ENCODE measurements at places on chromosomes 5 and 9.

- DNase-seq = no peak
Measured at GRCh38 chr9:120385606-120386389, 194.2 kb downstream of the CDK5RAP2 start.

DNA sequence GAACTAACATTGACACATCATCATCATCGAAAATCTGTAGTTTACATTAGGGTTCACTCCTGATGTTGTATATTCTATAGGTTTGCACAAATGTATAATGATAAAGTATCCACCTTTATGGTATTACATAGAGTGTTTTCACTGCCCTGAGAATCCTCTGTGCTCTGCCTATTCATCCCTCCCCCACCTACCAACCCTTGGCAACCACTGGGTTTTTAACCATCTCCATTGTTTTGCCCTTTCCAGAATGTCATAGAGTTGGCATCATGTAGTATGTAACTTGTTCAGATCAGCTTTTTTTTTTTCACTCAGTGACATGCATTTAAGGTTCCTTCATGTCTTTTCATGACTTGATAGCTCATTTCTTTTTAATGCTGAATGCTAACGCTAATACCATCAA is 106.0 kb downstream of the ARHGEF28 start:
- no peak for DNase-seq

DNA sequence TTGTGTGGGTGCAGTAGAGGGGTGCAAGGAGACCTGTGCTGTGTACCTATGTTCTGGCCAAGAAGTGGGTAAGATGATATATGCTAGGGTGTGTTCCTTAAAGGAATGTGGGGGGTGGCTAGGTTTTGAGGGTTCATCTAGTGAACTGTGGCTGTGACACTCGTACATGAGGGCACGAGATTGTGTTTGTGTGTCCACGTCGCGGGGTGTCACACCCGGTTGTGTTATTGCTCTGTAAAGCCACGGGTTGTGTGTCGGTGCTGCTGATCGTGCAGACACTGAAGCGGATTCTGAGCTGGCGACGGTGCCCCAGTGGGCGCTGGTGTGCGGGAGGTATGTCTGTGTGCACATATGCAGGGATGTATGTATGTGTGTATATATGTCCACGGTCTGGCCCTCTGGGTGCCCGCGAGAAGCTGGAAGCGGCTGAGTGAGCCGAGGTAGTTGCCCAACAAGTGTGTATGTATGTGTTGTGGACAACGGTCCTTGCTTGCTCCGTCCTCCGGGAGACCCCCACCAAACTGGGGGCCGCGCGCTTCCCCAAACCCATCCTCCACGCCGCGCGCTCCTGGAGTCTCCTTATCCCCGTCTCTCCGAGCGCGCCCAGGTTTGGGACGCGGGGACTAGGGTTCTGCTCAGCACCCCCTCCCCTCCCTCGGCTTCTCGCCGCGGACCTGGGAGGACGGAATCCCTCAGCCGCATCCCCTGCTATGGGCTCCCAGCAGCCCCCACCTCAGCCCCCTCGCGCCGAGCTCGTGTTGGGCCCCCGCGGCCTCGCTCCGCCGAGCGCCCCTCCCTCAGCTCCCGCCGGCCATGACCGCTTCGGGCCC is 639 bp downstream of the PCDH1 start:
- DNase-seq = no peak

GRCh38 chr5:56306433-56307150 is 73.5 kb upstream of the ANKRD55 start:
- no peak for DNase-seq

- DNase-seq = no peak
Measured at GRCh38 chr9:846852-847251, 5.4 kb downstream of the DMRT1 start.

- DNase-seq = no peak
Measured at GRCh38 chr9:117343427-117343826, 71.4 kb downstream of the ASTN2 start.

GRCh38 chr5:107876261-107876660 is 205.5 kb upstream of the EFNA5 start:
- DNase-seq = no peak

GRCh38 chr5:173451031-173451430 is 122.8 kb upstream of the STC2 start:
- no peak for DNase-seq

DNA sequence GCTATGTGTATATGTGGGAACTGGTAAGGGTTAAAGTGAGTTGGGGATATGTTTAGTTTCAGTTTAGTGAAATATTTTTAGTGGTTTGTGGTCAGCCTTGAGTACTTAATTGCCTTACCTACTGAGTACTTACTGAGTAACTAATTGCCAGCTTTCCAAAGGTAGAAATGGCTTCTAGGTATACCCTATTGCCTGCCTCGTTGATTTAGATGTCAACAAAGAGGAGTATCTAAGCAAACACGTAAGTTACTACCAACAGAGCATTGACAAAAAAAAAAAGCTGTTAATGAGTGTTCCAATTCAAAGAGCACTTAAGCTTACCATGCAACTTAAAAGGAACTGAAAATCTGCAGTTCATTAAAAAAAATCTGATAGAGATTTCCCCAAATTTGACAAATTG is 8.8 kb downstream of the ATP10B start:
- DNase-seq = no peak

DNA sequence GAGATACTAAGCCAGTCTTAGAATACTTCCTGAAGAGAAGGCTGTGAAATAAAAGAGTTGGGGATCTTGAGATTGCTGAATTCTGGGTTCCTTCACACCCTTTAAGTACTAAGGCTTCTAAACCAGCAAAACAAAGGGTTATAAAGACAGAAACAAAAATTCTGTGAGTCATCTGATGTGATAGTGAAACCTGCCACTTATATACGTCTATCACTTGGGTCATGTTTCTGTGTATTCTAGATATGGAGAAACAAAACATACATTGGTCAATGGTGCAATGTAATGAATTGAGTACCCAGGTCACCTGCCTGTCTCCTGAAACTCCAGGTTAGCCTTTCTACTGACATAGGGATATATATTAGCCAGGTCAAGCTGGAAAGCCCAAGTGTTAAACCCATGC is 319.3 kb upstream of the GRAMD2B start:
- DNase-seq = no peak

DNA sequence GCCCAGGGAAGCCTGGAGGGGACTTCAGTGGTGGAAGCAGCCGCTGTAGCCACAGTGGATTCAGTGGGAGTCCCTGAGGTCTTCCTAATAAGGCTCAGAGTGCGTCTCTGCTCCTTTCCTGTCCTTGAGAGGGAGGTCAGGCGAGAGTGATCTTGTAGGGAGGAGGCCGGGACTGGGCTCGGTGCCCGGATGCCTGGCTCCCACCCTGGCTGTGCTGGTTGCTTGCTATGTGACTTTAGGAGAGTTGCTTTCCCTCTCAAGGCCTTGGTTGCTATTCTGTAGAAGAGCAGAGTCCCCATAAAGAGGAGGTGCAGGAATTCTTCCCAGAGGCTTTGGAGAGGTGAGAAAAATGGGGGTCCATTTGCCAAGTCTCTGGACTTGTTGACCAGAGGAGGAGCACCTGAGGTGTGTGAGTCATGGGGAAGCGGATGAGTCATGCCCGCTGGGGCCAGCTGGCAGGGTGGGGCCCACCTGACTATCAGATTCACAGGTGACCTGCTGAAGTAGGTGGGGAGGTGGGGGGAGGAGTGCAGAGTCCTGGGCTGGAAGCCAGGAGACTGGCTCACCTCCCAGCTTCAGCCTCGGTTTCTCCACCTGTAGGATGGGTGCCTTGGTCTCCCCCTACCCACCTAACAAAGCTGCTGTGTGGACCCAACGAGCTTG is 13.8 kb downstream of the GSN start:
- DNase-seq = no peak

- no peak for DNase-seq
Measured at GRCh38 chr9:87336407-87336806, 161.3 kb upstream of the DAPK1 start.

DNA sequence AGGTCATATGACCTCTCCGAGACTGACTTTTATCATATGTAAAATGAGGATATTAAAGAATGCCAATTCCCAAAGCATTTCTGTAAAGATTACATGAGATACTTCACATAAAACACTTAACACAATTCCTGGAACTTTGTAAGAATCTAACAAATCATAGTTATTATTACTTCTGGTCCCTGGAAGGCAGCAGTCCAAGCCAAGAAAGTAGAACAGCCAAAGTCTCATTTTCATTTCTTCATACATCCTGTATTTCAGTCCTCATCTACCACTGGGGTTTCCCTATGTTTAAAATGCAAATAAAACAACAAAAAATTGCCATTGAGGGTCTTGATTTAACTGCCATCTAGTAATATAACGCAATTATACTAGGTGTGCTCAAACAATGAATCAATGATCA is 179.5 kb downstream of the MARCHF11 start:
- no peak for DNase-seq

Data from AG09319 (cell line).